Activated T-cell treated with anti-CD3 and anti-CD28 coated beads for 1 hour (primary cell): ENCODE measurements at places on chromosomes 3 and 15.

DNA sequence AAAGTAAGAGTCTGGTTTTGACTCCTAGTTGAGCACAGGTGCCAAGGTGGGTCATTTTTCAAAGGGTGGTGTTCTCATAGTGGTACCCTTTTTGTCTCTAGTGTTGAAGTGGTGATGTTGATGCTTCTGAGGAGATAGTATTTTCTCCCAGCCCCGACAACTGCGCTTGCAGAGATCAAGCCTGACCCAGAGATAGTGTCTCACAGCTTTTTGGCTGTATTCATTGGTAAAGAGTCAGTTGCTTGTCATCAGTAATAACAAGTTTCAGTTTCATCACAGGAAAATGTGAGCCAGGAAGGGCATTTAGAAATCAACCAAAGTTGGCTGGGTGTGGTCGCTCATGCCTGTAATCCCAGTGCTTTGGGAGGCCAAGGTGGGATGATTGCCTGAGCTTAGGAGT is 139.3 kb downstream of the NFKBIZ start:
- no peak for DNase-seq

- no peak for DNase-seq
Measured at GRCh38 chr3:182979103-182979673, 1.1 kb downstream of the DCUN1D1 start.

DNA sequence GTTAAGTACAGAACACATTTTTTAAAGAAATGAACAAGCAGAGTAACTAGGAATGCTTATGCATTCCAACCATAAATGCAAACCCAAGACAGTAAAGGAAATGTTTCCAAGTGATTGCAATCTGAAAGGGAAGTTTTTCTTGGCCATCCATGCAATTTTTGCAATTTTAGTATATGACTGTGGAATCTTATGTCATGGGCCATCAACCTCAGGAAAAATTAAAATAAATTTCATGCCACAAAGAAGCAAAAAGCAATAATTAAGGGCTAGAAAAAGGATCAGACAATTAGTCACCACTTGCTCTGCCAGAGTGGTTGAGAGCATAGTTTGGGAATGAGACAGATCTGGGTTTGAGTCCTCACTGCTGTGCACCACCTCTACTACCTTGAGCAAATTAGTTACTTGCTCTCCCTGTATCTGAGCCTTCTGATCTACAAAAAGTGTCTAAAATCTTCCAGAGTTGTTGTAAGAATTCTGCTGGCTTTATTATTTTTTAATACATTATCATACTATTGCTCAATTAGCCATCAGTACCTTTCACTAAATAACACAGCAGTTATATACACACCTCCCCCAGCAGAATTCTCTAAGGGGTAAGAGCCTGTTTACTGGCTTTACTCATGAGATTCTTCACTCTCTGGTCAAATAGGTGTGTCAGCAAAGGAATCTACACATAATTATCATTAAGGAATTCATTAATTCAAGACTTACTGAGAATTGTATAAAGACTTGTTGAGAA is 49.7 kb upstream of the FBN1 start:
- no peak for DNase-seq

GRCh38 chr3:69288161-69288895 is 97.6 kb downstream of the FRMD4B start:
- DNase-seq: no peak

DNA sequence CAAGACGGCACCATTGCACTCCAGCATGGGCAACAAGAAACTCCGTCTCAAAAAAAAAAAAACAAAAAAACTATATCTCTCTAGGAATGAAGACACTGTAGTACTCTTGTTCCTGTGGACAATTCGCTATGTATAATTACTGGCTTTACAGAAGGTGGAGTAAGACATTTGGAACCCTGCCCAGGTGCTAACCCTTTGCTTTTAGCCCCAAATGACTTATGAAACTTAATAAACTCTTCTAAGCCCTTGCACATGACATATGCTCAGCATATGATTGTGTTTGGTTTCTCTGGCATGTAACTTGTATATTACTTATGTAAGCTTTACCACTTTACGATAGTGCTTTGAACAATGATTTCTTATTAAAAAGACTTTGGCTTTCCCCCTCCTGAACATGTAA is 27.3 kb upstream of the PRTG start:
- DNase-seq: no peak

DNA sequence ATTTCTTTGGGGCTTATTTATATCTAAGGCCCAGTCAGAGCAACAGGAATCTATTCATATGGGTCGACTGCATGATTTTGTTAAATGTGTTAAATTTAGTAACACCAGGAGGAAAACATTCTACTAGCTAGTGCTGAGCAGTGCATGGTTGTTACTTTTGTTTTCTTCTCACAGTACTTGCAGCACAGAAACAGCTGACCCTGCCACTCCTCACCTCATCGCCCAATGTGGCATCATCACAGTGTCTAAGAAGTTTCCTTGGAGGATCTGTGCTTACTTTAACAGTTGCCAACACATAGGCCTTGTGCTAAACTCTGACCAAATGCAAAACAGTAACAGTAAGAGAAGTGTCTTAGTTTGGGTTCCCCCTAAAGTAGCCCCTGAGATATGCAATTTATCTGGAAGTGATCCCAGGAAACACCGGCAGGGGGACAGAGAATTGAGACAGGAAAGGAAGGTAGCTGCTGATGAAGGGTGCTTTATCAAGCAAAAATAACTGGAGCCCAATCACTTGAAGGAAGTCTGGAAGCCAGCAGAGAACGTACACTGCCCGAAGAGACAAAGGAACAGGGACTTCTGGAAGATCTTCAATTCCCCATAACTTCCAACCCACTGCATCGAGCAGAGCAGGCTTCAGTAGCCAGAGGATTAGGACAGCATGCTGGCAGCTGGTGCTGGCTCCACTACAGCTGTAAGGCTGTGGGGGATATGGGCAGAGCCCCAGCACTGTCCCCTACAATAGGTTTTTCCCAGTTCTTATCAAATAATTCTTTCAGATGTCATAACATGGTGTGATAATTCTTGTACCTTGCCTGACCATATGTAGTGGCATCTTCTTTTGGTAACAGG is 36.0 kb upstream of the ULK4 start:
- DNase-seq: no peak

GRCh38 chr3:197950677-197951061 is 679 bp downstream of the RPL35A start:
- no peak for DNase-seq

GRCh38 chr3:171622126-171622525 is 161.9 kb upstream of the TNIK start:
- no peak for DNase-seq

DNA sequence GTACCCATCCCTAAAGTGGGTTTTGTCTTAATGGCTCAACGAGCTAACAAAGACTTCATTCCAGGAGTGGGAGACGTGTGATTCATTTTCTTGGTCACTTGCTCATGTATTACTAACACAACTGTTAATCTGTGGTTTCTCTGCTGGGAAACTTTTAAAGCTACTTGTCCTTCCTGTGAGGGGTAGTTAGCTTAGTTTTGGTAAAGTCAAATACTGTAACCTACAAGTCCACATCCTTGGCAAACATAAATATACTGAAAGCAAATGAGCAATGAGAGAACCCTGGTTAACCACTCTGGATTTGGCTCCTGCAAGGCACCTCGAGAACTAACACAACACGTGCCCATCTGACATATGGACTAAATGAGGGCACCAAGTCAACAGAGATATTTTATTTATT is 19.9 kb downstream of the NOX5 start:
- DNase-seq: no peak

DNA sequence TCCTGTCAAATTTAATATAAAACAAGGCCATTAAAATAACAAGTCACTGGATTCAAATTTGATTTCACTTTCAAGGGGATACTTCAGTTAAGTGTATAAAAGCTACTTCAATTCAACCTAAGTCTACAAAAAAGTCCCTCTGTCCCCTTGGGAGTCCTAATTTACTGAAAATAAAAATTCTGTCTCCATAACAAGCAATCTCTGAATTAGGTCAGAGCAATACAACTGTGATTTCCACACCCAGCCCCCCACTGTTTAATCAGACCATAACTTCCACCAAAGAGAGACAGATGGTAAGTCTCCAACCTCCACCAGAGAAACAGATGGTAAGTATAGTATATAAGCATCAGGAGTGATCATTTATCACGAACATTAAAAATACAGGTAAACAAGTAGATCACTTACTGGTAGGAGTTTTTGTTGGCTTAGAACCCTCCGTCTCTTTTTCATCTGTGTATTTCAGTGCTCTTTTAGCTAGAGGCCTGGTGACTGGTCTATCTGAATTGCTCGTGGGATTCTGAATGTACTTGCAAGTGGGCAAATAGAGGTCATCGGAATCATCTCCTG is 12.1 kb downstream of the SGO1 start:
- DNase-seq: no peak
